ENCODE measurements at places on chromosomes 3 and 15.

- no peak for DNase-seq
These were observed 309.8 kb downstream of the UNC13C start for GRCh38 chr15:54288049-54288448.

- no peak for DNase-seq
These were observed 1.5 kb downstream of the WHAMM start for GRCh38 chr15:82810890-82811426.

DNA sequence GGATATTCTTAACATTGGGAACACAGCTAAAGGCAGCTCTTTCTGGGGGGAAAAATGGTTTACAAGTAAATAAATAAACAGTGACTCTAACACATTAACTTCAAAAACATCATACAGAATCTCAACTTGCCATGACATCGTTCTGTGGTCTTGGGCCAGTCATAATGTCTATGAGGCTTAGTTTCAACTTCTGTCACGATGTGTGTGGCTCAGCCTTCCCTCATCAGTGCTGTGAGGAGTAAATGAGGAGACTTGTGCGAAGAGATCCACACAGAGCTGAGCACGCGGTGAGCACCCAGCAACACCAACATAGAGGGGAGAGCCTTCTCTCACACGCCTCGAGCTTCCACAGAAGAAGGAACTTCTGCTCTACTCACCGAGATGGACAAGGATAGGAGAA lies 49.0 kb downstream of the DZIP1L start:
- DNase-seq, result no peak

- no peak for DNase-seq
These were observed 4.6 kb downstream of the ANXA2 start for GRCh38 chr15:60392986-60393790.

GRCh38 chr15:73682600-73683090 lies 1.5 kb upstream of the CD276 start:
- DNase-seq, result no peak

DNA sequence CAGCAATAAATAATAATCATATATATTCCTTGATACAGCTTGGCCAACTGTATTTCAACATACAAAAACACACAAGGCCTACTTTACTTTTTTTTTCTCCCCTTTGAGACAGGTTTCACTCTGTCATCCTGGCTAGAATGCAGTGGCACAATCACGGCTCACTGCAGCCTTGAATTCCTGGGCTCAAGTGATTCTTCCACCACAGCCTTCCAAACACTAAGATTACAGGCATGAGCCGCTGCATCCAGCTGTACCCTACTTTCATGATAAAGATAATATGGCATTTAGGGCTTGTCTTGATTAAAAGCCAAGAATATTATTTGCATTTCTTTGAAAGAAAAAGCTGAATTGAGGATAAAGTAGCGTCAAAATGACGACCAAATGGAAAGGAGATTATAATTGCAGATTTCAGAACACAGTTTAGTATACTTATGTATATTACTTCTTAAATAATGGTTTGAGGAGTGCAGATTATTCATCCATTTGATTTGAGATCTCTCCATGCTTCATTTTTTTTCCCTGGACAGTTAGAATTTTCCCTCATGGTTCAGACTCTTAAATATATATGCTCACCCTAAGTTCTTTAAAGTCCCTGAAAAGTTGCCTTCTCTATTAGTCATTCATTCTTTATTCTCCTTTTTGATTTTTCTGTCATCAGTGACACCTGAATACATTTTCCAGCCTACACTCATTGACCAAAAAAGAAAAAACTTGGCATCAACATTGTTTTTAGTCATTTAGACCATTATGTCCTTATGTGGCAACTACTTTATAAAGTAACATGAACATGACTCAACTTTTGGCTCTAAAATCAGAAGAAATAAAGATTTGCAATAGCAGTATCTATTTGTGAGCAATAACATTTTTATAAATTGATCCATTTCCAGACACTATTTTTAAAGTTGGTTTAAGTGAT lies 48.5 kb upstream of the MLF1 start:
- no peak for DNase-seq

DNA sequence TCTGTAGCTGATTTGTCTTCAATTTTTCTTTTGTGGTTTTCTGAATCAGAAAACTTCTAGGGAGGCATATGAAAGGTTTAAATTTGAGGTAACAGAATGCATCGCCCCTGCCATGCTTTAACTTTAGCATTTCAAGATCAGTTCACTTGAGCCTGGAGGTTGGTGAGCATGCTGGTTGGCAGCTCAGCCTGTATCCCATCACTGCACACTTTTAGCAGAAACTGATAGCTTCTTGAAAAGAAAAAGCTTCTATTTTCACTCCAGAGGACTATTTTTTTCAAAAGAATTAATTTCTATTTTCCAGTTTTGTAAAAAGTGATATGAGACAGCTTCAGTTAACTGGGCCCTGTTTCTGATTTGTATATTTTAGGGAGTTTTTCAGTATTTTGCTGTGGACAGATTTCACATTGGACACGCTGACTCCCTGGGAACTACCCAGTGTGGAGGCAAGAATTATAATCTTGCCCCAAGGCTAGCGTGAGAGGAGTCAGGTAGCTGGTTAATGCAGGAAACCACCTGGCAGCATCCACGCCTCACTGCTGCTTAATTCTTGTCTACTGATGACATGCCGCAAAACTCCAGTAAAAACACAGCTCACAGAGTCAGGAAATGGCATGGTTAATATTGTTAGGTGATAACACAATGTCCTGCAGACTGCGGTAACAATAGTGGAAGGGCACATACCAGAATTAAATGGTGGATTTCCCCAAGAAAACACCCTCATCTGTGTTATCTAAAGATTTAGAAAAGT lies 71.4 kb downstream of the DUT start:
- DNase-seq, result no peak

- DNase-seq, result no peak
These were observed 169.7 kb upstream of the TMCO5A start for GRCh38 chr15:37764733-37765191.

GRCh38 chr3:41431386-41431785 lies 232.1 kb downstream of the CTNNB1 start:
- DNase-seq, result no peak

GRCh38 chr3:14766428-14767244 lies 52.1 kb upstream of the FGD5 start:
- no peak for DNase-seq

GRCh38 chr15:90231028-90232017 lies 2.4 kb downstream of the CIB1 start:
- peak; percentile 20 for DNase-seq

GRCh38 chr3:130834476-130834875 lies 59.4 kb upstream of the ATP2C1 start:
- DNase-seq, result no peak

- no peak for DNase-seq
These were observed 48.2 kb downstream of the WWTR1 start for GRCh38 chr3:149609595-149609994.

DNA sequence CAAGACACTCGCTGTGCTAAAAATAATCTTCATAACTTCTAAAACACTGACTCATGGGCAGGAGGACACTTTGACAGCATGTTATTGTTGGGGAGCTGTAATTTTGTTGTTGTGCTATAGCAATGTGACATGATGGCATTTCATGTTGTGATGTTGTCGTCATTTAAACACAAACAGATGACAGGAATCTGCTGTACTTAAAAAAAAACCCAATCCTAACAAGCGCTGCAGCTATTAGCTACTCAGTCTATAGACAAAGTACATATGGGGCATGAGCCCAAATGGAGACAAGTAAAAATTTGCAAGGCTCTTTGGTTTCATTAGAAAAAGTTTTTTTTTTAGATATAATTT lies 828 bp upstream of the ATOSA start:
- no peak for DNase-seq

DNA sequence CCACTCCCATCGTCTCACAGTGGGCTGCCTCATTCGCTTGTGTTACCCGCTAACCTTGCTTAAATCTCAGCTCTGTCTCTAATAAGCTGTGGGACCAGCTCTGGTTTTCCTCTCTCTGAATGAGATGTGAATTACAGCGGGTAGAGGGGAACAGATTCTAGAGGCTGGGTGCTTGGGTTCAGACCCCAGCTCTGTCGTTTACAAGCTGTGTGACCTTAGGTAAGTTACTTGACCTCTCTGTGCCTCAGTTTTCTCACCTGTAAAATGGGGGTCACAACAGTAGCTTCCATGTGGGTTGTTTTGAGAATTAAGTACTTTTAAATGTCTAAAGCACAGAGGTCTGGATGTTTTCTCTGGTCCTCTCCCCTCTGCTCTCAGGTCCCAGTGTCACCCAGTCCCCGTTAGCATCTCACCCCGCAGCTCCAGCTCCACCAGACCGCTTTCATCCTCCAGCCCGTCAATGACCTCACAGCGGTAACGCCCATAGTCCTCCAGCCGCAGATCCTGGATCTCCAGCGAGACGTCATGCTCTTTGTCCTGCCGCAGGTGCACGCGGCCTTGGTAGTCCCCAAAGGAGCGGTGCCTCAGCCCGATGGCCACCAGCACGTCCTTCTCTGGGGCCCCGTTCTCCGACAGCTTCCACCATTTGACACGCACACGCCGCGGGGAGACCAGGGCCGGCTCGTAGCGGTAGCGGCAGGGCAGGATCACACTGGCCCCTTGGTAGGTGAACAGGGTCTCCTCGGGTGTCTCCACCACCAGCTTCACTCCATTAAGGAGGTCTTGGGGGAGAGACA lies 14.2 kb downstream of the HAPLN3 start:
- DNase-seq, result no peak

GRCh38 chr15:96358001-96358801 lies 27.7 kb downstream of the NR2F2 start:
- no peak for DNase-seq

DNA sequence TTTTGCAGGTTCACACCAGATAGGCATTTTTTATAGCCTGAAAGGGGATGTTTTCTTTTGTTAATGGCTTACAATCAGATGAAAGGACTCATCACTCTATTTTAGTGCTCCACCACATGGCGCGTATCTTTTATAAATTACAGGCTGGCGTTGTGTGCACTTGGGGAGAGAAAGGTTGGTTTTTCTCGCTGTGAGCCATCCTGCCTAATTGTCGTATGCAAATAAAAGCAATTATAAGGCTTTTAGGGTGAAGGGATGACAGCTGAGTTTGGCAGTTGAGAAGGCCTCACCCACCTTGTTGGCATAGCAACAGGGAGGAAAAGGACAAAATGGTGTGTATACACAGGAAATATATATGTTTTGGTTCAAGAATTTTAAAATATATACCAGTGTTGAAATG lies 268.0 kb downstream of the NR2F2 start:
- DNase-seq, result no peak

- DNase-seq, result no peak
These were observed 267.3 kb downstream of the TLE3 start for GRCh38 chr15:69830430-69830829.

GRCh38 chr15:101028321-101028720 lies 109.2 kb downstream of the LRRK1 start:
- DNase-seq, result no peak

- no peak for DNase-seq
These were observed 368.2 kb upstream of the ROPN1 start for GRCh38 chr3:124360155-124360554.

GRCh38 chr3:78668302-78668701 lies 1099.5 kb downstream of the ROBO1 start:
- DNase-seq, result no peak

DNA sequence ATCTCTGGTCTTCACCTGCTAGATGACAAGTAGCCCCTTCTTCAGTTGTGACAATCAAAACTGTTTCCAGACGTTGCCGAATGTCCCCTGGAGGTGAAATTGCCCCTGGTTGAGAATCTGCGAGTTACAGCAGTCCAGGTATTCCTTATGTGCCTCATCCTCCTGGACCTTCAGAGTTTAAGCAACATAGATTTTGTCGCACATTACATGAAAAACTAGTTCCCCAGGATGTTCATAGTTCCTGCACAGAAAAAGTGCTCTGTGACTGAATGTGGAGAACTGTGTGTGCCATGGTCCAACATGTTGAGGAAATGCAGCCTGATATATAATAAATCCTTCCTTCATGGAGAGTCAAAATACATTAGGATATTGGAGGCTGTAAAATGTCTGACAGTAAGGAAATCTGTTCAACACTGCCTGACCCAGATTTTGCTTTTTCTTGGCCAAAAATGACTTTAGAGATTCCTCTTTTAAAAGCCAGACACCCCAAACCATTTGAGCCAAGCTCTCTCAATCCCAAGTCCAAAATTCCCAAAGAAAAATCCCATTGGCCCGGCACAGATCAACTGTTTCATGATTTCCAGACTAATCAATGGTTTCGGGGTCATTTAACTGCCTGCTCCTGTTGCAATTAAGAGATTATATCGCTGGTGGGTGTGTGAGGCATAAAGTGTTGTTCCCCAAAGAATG lies 20.4 kb upstream of the SHC4 start:
- no peak for DNase-seq

DNA sequence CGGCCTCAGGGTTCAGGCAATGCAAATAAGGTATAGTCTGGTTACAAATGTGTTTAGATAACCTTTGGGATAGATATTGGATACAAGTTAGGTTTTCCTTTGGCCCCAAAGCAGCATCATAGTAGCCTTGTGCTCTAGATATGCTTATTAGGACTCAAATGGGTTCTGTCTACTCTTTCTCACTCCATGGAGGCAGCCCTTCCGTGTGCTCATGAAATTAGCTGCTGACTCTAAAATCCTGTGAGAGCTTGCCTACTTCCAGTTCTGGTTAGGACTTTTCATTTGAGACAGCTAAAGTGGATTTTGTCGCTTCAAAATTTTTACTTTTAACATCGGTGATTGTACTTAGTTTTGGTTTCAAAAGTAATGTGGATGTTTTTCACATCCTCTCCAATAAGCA lies 1.6 kb downstream of the CDV3 start:
- DNase-seq, result no peak

DNA sequence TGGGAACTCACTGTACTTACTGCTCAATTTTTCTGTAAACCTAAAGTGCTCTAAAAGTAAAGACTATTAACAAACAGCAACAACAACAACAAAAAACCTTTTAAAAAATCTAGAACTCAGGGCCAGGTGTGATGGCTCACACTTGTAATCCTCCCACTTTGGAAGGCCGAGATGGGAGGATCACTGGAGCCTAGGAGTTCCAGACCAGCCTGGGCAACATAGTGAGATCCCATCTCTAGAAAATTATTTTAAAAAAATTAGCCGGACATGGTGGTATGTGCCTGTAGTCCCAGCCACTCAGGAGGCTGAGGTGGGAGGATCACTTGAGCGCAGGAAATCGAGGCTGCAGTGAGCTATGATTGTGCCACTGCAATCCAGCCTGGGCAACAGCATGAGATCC lies 161.8 kb downstream of the NUP210 start:
- DNase-seq, result no peak

DNA sequence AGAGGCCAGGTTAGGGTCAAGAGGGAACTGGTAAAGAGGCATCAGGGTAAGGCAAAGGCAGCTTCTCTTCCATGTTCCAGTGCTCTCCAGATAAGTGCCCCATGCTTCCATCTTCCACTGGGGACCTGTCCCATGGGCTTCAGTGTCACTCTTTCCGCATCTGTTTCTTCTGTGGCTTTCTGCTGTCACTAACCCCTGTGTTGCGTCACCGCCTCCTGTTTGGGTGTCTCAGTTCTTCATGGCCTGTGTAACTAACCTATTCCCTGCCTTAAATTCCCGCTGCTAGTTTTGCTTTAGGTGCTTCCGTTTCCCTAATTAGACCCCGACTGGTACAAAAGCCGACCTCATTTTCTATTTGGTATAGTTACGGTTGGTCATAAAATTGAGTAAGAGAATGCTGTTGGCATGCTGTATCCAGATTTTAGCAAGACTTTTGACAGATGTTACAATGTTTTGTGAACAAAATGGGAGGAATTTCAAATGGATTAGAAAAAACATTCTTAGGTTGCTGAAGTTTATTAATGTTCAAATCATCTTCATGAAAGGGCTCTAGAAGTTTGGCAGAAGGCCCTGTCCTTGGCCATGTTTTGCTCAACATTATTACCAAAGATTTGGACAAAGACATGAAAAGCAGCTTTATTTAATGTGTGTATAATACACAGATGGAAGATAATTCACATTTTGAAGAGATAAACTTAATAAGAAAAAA lies 245.3 kb downstream of the BBX start:
- no peak for DNase-seq

- no peak for DNase-seq
These were observed 4.2 kb upstream of the SH2D7 start for GRCh38 chr15:78087951-78088772.
